NCI-H774 (cell line): ENCODE measurements at places on chromosomes 1 and 21.
A peak's percentile ranks its signal among the peaks of the same experiment; 100 is the strongest.

DNA sequence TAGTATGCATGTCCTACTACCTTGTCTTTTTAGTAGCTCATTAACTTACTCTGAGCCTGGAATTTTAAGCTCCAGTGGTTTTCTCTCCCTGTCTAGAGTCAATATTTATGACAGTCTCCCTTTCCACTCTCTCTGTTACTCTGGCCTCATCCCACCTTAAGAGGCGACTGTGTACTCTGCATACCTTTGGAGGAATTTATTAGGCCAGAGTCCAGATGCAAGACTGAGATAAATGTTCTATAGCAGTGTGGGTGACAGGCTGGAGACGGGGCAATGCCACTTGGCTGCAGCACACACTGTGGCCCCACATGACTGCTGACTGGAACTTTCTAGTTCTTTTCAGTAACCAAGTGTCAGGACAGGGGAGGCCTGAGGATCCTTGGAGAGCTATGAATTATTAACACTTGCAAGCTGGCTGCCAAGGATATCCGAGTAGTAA is 4.1 kb upstream of the PDZK1 start:
- DNase-seq, result no peak

DNA sequence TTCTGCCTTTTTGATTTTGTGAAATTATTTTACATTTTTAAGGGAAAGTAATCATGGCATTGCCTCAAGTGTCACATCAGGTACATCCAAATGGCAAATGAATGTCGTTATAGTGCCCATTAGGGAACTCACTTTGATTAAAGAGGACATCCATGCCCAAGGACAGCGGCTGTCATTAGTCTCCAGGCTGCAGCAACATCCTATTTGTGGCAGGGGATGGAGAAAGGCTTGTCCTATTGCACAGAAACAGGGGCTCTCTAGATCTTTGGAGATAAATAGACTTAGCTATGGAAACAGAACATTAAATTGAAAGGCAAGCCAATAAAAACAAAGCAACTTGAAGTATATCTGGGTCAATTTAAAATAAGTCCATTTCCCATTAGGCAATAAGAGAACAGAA is 439.3 kb downstream of the NEGR1 start:
- DNase-seq, result no peak

DNA sequence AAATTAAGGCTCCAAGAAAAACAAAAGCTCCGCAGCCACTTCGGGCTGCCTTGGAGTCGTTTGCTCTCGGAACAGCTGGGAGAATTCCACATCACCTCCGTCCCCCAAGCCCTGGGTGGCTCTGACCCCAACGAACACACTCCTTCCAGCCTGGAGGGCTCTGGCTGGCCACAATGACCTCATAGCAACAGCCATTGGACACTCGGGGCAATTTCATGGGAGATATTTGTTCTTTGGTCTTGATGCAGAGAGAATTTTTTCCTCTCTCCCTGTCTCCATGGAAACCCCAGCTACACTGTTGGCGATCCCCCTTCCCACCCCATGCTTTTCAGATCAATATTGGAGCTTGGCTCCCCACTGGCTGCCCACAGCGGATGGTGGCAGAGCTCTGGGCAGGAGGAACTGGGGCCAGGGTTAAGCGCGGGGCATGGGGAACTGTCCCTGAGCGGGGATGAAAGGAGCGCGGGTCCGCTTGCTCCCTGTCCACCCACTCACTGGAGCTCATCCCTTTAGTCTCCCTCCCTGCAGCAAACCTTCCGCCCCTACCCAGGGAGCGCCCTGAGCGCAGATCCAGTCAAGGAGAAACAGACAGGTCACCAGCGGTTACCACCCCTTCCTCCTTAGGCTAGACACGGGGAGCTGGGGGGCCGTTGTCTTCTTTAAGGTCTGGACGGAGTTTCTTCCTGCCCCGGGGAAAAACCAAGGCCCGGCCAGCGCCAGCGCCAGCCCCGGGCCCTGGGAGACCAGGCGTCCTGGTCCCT is 1.2 kb downstream of the WNT4 start:
- no peak for DNase-seq

- no peak for DNase-seq
Observed at GRCh38 chr1:200891774-200892157, 2.9 kb upstream of the INAVA start.

GRCh38 chr1:17973694-17974093 is 133.9 kb upstream of the IGSF21 start:
- DNase-seq, result no peak

DNA sequence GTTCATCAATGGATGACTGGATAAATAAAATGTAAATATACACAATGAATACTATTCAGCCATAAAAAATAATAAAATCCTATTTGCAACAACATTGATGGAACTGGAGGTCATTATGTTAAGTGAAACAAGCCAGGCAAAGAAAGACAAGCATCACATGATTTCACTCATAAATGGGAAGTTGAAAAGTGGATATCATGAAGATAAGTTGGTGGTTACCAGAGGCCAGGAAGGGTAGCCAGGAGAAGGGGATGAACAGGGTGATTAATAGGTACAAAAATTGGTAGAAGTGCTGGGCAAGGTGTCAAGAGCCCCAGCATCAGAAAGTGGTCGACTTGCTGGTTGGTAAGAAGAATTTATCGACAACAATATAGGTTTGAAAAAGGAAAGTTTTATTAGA is 1.3 kb upstream of the PARK7 start:
- no peak for DNase-seq

DNA sequence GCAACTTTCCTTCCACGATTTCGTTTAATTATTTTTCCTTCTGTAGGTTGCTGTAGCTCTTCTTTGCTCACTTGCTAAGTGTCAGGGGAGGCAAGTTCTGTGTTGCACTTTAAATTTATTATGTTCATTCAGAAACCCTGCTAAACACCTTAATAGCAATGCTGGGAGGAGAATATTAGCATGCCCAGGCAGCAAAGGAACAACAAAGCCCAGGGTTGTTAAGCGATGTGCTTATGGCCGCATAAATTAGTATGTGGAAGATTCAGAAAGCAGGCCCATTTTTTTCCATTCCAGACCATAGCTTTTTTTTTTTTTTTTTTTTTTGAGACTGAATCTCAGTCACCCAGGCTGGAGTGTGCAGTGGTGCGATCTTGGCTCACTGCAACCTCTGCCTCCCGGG is 151.3 kb downstream of the BACH1 start:
- DNase-seq, result no peak

- DNase-seq, result no peak
Observed at GRCh38 chr1:70227439-70227838, 6.3 kb downstream of the SRSF11 start.

- no peak for DNase-seq
Observed at GRCh38 chr1:11067716-11068599, 8.1 kb upstream of the SRM start.

- no peak for DNase-seq
Observed at GRCh38 chr1:76160225-76160624, 85.7 kb downstream of the ST6GALNAC3 start.

GRCh38 chr1:206812471-206812870 is 40.2 kb upstream of the IL10 start:
- DNase-seq, result no peak

DNA sequence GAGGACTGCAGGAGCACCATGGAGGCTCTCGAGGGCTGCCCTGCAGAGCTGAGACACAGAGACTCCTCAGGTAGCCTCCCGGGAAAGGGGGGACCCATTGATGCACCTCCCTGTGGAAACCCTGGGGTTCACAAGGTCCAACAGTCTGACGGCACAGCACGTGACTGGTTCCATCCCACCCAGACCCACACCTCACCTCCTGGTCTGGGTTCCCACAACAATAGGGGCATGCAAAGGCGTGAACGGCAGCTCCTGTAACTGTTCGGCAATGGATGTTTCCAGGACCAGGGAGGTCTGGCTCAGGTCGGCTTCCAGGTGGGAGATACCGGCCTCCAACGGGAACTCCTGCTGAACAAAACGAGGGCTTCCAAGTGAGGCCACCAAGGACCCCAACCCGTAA is 86.8 kb downstream of the NPHP4 start:
- no peak for DNase-seq

- DNase-seq, result peak; percentile 49
Observed at GRCh38 chr21:44801468-44802395, at the start of gene UBE2G2. UBE2G2 (minus strand) TSS chr21:44801820; CDS start chr21:44801748, 72 bp downstream.

- DNase-seq, result no peak
Observed at GRCh38 chr1:43577655-43578542, 47.2 kb downstream of the PTPRF start.

DNA sequence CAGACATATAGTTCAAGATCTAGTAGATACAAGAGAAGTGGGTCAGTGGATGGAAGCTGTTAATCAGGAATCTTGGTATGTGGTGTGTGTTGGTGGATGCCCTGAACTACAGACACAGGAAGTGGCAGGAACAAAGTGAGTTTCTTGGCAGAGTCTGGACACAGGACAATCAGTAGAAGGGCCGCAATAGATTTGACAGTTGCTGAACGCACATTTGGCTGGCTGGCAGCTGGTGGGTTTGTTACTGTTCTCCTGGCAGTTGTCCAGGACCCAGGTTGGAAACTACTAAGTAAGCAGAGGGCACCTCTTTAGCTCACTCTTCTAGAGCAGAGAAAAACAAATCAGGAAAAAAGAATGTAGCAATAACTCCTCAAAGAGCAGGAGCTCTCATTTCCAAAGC is 13.2 kb downstream of the KRTAP26-1 start:
- no peak for DNase-seq

DNA sequence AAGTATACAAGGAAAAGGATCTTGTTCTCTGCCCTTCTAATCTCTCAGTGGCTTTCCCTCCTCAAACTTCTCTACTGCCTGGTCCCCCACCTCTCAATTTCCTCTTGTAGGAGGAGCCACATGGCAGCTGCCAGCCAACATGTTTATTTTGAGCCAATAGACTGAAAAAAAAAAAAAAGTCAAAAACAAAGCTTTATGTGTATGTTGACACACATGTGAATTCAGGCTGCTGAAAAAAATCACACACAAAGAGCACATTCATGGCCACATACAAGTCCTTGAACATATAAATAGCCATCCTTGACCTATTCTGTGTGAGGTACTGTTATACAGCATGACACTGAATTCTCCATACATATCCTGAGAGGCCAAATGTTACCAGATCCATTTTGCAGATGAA is 3.7 kb downstream of the PTPN14 start:
- no peak for DNase-seq

DNA sequence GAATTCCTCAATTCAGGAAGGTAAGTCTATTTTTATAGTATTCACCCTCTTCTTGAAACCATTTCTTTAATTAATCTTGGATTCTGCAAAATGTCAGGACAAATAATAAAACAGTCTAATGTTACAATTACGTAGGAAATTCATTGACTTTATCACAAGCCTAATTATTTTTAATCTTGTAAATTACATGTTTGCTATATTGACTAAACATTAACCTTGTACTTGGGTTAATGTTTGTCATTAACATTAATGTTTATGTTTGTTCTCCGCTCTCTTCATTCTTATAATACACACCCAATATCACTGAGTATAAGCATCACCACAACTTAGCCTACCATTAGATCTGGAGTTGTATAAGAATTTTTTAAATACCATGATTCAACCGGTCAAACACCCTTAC is 2.8 kb downstream of the GCLM start:
- no peak for DNase-seq

DNA sequence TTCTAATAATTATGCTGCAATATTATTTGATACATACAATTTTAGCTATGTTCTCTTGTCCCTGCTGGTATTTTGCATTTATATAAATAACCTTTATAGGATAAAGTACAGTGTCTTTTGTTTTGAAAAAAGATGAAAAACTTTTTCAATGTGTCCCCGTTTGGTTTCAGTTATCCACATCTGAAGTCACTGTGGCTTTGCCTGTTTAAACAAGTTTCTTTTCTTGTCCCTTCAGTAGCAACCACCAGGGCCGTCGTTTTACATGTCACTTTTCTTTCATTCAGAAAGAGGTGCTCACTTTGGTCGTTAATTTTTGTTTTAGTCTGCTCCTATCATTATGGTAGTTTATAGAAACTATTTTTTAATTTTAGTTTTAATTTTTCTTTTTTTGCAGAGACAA is 41.4 kb downstream of the RABGAP1L start:
- DNase-seq, result no peak

GRCh38 chr1:19402031-19402813 is 83.1 kb downstream of the CAPZB start:
- no peak for DNase-seq

DNA sequence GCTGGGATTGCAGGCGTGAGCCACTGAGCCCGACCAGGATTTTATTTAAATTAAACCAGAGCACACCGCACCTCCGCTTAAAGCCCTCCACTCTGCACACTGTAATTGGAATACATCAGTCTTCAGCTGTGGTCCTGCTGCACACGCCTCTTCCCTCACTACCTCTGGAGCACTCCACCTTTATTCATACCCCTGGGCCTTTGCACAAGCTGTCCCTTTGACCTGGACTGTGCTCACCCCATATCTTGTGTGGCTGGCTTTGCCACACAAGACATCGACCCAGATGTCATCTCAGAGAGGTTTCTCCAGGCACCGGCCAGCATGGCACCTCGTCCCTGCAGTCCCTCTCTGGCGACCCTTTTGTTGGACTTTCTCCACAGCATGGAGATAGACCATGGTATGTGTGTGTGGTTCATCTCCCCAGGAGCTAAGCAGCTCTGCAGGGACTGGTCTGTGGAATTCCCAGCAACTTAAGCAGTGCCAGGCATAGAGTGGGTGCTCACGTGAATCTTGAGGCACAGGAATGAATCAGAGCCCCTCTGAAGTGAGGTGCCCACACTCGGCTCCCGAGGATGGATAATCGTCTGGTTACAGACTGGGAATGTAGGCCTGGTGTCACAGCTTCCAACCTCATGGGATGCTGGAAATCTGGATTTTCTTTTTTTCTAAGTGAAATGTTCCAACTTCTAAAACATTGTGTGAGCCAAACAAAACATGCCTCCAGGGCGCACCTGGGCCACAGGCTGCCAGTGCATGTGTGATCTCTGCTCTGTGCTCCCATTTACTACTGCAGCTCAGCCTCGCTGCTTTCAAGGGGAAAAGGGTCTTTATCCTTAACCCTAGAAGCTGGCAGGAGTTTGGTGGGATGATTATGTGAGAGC is 61.9 kb downstream of the EVA1C start:
- no peak for DNase-seq

GRCh38 chr1:39130325-39130724 is 74.2 kb upstream of the MACF1 start:
- no peak for DNase-seq

- DNase-seq, result no peak
Observed at GRCh38 chr1:110065841-110066240, 4.6 kb downstream of the ALX3 start.

DNA sequence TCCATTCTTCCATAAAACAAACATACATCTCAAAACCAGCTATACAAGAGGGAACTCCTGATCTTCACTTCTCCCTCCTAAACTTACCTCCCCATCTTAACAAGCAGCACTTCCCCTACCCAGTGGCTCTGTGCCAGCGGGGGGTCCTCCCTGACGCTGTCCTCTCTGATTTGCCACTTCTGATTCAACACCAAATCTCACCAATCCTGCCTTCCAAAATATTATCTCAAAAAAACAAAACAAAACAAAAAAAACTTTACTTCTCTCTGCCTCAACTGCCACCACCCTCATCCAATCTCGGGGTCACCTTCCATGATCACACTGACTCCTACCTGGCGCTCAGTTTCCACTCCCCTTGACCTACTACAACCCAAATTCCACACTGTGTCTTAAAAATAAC is 72.8 kb downstream of the SLC45A1 start:
- DNase-seq, result no peak

- no peak for DNase-seq
Observed at GRCh38 chr1:15956150-15956549, 19.8 kb downstream of the ZBTB17 start.
